ENCODE measurements at places on chromosomes 16 and 17.

DNA sequence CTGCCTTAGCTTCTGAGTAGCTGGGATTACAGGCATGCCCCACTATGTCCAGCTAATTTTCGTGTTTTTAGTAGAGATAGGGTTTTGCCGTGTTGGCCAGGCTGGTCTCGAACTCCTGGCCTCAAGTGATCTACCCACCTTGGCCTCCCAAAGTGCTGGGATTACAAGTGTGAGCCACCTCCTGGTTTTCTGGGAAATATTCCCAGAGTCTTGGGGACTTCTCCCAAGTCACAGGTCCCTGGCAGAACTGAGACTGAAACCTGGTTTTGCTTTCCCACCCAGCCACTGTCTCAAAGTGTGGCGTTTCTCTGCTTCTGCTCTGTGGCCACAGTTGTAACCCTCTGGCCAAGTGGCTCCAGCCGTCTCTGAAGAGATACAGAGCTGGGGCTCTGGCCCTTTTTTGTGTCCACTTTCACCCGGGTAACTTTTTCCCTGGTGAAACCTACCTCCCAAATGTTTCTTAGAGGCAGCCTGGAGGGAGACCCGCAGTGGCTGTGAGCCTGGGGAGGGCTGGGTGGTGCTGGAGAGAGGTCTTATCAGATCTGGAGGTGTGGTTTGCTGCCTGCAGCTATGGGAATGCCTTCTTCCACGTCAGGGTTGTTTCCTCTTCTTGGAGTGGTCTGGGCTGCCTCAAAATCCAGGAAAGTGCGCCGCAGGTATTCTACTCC is 5.1 kb downstream of the KSR1 start:
- peaks cover 20% of the 10 kb centered on the region for H3K27me3 ChIP-seq
- no peak overlapping the region for H3K4me3 ChIP-seq
- H3K4me1 ChIP-seq, result peaks cover 24% of the 10 kb centered on the region
- H3K27ac ChIP-seq, result no peak overlapping the region
- no peak for DNase-seq

- no peaks in the 10 kb centered on the region for H3K36me3 ChIP-seq
- peaks cover 3% of the 10 kb centered on the region for H3K4me1 ChIP-seq
- DNase-seq, result no peak
- peaks cover 43% of the 10 kb centered on the region for H3K27me3 ChIP-seq
- H3K4me3 ChIP-seq, result no peak overlapping the region
Observed at GRCh38 chr16:50688867-50689266, 4.5 kb upstream of the NOD2 start.

DNA sequence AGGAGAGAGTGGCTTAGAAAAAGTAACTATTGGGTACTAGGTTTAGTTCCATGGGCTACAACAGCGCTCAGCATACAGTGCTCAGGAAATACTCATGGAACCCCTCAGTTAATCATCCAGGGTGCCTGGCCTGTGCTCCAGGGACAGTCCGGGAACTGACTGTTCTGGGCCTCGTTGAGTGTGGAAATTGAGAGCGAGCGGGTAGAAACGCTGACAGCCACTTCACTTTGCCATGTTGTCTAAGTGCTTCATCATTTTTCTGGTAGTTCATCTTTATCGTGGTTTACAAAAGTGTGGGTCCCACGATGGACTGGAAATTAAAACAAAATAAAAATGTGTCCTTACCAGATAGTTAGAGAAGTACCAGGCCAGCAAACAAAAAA is 31.6 kb upstream of the DNAH17 start:
- H3K4me3 ChIP-seq, result no peak overlapping the region
- no peak overlapping the region for H3K27ac ChIP-seq
- peaks cover 7% of the 10 kb centered on the region for H3K4me1 ChIP-seq
- H3K36me3 ChIP-seq, result no peaks in the 10 kb centered on the region
- no peaks in the 10 kb centered on the region for H3K27me3 ChIP-seq

DNA sequence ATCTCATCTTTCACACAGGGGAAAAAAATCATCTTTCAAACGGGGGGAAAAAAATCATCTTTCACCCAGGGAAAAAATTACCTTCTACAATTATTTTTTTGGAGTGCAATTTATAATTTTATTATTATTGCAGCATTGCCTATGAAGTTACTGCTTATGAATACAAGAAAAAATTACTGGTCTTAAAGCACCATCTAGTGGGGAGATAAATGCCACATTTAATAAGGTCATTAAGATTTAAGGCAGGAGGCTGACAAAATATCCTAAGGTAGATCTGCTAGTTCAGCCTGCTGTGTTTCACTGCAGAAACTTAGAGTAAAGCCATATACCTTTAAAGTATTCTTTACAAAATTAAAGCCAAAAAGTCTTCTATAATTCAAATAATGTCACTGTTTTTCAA is 13.7 kb downstream of the SHCBP1 start:
- H3K4me3 ChIP-seq, result no peak overlapping the region
- no peaks in the 10 kb centered on the region for H3K27me3 ChIP-seq
- H3K27ac ChIP-seq, result no peak overlapping the region

- H3K4me3 ChIP-seq, result no peak overlapping the region
- no peaks in the 10 kb centered on the region for H3K27me3 ChIP-seq
- peaks cover 17% of the 10 kb centered on the region for H3K36me3 ChIP-seq
- no peak for DNase-seq
- H3K27ac ChIP-seq, result no peak overlapping the region
Observed at GRCh38 chr16:81614171-81614570, 164.9 kb upstream of the PLCG2 start.

DNA sequence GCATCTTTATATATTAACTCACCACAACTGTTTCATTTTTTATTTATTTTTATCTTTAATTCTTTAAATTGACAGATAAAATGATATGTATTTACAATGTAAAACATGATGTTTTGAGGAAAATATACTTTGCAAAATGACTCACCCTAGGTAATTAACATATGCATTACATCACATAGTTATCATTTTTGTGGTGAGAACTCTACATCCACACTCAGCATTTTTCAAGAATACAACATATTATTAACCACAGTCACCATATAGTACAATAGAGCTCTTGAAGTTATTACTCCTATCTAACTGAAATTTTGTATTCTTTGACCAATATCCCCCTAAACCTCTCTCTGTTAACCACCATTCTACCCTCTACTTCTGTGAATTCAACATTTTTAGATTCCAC is 194.7 kb upstream of the KIF2B start:
- H3K27me3 ChIP-seq, result no peaks in the 10 kb centered on the region
- no peak overlapping the region for H3K27ac ChIP-seq
- DNase-seq, result no peak
- H3K4me1 ChIP-seq, result peaks cover 3% of the 10 kb centered on the region
- H3K36me3 ChIP-seq, result no peaks in the 10 kb centered on the region

All from mesothelial cell of epicardium (in vitro differentiated cells).